ENCODE measurements at places on chromosomes 3 and 15.

GRCh38 chr3:24229468-24230221 is 265.0 kb downstream of the THRB start:
- no peak for DNase-seq

DNA sequence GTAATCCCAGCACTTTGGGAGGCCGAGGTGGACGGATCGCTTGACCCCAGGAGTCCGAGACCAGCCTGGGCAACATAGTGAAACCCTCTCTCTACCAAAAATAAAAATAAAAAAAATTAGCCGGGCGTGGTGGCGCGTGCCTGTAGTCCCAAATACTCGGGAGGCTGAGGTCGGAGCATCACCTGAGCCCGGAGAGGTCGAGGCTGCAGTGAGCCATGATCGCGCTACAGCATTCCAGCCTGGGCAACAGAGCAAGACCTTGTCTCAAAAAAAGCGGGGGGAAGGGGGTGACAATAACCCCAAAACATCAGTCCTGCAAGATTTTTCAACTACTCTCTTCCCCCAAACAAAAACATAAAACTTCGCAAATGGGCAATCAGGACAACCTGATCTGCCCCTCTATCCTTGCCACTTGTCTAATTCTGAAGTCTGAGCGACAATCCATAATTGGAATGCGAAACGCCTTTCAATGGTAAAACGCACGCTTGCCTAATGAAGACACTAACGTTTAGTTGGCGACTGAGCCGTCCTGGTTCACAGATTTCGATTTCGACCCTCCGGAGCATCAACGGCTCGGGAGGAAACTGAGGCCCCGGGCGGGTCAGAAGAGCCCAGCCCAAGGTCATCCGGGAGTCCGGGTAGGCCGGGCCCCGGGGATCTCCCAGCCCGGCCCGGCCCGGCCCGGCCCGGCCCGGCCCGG is 868 bp downstream of the BTBD1 start:
- no peak for DNase-seq

GRCh38 chr3:97265237-97266005 is 451.0 kb downstream of the EPHA6 start:
- DNase-seq, result no peak

- no peak for DNase-seq
Measured at GRCh38 chr15:50880651-50881114, 27.8 kb upstream of the AP4E1 start.
